Dermis microvascular lymphatic vessel endothelial cell (primary cell): ENCODE measurements at places on chromosomes 7 and 10.

DNA sequence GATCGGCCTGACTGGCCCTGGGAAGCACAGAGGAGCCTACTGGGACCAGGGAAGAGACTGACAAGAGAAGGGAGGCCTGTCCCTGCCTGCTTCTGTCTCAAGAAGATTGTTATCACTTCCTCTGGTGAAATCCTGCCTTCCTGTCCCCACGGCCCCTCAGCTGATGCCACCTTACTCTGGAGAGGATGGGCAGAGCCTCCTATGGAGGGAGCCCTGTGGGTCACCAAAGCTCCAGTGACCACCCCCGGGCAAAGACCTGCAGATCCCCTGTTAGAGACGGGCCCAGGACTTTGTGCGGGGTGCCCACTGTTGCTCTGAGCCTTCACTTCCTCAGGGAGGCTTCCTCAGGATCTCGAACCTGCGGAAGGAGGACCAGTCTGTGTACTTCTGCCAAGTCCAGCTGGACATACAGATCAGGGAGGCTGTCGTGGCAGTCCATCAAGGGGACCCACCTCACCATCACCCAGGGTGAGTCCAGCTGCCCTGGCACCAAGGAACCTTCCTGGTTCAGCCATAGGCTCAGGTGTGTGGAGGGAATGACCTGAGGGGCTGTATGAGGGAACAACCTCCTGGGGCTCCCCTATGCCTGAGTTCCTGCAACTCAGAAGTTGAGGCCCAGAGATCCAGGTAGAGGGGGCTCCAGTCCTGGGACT lies 1.4 kb upstream of the PILRB start:
- no peak for DNase-seq

- no peak for DNase-seq
These were observed 1250.6 kb upstream of the LRRTM3 start for GRCh38 chr10:65675236-65675635.

DNA sequence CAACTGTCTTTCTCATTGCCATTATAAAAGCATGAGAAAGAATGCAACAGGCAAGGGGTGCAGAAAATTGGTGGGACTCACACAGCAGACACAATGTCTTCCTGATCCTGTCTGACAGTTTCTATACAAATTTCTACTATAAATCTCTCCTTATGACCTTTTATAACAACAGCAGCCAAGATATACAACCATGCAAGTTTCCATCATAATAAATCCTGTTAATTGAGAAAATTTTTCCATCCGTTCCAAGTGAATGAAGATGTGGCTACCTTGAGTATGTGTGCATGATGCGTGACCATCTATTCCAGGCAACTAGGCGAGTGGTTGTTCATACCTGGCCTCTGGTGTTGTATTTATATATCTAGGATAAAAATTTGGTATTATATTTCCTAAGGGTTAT lies 216.7 kb downstream of the BBS9 start:
- DNase-seq, result no peak

DNA sequence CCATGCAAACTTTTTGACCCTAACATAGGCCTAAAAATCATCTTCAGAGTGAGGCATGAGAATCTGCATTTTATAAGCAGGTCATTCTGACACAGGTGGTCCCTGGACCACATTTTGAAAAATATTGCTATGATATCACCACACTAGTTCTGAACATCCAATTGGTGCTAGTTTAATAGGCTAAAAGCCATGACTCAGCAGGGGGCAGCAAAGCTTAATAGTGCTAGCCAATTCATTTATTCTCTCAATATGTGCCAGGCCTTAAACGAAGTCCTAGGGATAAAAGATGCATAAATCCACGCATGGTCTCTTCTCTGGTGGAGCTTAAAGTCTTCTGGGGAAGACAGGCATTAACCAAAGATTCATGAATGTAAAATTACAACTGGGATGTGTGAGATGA lies 10.2 kb upstream of the SLC25A28 start:
- peak; percentile 66 for DNase-seq

DNA sequence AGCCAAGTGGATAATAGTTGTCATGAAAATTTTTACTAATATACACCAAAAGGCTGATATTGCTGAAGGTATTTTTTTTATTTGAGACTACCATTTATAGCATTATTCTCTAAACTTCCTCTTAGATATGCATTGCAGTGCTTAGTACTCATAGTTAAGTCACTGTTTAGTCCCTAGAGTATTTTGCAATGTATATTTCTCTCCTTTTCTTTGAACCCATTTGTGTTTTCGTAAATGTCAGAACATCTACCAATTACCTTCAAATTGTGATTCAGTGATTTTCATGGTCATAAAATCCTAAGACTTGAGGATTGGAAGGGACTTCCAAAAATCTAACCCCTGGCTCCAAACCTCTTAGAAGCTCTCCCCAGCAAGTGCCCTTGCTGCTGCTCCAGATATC lies 21.5 kb upstream of the CYP26C1 start:
- no peak for DNase-seq

- no peak for DNase-seq
These were observed 138.0 kb downstream of the VIPR2 start for GRCh38 chr7:159006610-159007130.

GRCh38 chr10:54148508-54148907 lies 652.5 kb downstream of the PCDH15 start:
- no peak for DNase-seq

GRCh38 chr7:8436965-8437364 lies 3.6 kb downstream of the NXPH1 start:
- DNase-seq, result peak; percentile 26

GRCh38 chr7:122944682-122945303 lies 50.7 kb downstream of the TAS2R16 start:
- no peak for DNase-seq

GRCh38 chr7:130430115-130430514 lies 10.7 kb downstream of the CEP41 start:
- DNase-seq, result no peak
